ENCODE measurements at places on chromosomes 1 and 21.

DNA sequence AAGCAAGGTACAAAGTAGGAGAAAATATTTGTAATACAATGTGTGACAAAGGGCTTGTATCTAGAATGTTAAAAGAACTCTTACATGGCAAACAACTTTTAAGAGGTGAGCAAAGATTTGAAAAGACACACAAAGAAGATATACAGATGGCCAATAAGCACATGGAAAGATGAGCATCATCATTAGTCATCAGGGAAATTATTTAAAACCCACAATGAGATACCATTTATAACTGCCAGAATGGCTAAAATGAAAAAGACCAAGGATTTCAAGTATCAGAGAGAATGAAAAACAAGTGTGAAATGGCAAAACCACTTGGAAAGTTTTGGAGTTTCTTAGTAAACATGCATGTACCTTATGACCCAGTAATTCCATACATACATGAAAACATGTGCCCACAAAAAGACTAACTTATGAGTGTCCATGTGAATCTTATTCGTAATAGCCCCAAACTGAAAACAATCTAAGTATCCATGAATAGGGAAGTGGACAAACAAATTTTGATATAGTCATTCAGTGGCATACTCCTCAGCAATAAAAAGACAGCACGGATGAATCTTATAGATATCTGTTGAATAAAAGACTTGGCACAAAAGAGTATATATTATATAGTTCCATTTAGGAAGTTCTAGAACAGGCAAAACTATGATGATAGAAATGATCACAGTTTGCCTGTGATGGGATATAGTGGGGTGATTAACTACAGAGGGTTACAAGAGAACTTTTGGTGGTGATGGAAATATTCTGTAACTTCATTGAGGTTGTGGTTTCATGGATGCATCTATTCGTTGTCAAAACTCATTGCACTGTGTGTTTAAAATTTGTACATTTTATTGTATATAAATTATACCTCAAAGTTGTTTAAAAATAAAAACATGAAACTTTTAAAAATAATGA is 82.0 kb downstream of the DISP1 start:
- no peak for DNase-seq

- DNase-seq, result no peak
Observed at GRCh38 chr1:176795929-176796328, 333.0 kb downstream of the PAPPA2 start.

DNA sequence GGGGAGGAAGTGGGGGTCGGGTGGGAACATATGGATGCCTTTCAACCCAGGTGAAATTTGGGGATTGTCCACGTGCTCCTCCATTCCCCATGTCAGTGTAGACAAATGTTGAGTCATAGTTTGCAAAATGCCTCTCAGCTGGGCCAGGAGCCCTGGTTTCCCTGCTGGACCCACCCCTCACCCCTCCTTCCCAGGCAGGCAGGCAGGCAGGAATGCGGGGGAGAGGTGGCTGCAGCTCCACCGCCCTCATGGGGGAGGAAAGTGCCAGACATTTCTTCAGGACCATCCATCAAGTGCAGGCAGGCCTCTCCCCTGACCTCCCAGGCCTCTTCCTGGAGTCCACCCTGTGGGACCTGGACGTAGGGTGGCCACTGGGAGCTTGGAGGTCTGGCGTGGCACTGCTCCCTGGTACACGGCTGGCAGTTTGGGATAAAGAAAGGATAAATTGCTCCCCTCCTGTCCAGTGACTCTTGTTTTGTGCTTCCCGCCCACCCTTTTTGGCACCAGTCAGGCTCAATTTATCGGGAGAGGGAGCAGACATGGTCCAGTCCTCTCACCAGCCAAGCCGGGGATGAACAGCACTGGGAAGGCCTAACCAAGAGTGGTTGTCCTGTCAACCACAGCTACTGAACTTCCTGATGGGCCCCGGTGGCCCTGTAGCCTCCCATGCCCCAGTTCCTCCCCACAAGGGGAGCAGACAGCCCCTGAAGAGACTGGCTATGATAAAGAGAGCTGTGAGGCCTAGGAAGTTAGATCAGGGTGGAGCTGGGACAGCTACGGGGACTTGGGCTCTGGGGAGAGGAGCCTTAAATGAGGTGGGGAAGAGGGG is 18.9 kb downstream of the NPR1 start:
- DNase-seq, result peak; percentile 43

DNA sequence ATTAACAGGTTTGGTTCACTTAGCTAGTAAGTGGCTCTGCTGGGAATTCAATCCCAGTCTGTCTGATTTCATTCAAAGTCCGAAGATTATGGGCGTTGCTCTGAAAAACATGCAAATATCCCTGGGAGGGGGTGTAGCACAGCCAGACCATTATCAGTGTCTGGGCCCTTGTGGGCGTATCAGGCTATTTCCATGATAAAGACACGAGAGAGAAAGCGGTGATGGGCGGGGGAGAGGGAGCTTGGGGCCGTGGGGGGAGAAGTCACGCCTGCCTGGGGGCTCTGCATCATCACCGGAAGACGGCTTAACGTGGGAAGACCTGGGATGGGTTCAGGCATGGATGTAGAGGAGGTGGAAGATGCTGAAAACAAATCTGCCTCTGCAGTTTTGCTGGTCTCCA is 25.8 kb downstream of the IL6R start:
- no peak for DNase-seq

- DNase-seq, result peak; percentile 45
Observed at GRCh38 chr1:41799723-41800122, 119.0 kb downstream of the HIVEP3 start.

DNA sequence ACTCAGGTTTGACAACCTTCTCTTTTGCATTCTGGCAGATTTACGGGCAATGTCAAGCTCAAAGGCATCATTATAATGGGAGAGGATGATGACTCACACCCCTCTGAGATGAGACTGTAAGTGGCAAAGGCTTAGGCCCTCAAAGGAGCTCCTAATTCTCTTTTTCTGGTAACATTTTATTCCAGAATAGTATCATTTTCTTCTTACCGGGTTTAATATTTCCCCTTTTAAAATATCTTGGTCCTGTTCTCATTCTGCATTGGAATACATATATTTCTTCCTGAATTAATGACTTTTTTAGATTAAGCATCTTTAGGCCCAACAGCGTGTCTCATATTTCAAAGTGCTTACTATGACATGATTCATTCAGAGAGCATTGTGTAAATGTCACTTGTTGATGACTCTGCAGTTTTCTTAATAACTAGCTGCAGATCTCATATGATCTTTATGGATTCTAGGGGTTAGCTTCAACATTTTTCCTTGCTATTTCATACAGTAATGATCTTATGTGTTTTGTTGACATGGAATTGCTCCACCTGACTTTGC is 1.7 kb downstream of the PITHD1 start:
- DNase-seq, result no peak

GRCh38 chr1:35454616-35455015 is 102.6 kb downstream of the KIAA0319L start:
- peak; percentile 75 for DNase-seq

DNA sequence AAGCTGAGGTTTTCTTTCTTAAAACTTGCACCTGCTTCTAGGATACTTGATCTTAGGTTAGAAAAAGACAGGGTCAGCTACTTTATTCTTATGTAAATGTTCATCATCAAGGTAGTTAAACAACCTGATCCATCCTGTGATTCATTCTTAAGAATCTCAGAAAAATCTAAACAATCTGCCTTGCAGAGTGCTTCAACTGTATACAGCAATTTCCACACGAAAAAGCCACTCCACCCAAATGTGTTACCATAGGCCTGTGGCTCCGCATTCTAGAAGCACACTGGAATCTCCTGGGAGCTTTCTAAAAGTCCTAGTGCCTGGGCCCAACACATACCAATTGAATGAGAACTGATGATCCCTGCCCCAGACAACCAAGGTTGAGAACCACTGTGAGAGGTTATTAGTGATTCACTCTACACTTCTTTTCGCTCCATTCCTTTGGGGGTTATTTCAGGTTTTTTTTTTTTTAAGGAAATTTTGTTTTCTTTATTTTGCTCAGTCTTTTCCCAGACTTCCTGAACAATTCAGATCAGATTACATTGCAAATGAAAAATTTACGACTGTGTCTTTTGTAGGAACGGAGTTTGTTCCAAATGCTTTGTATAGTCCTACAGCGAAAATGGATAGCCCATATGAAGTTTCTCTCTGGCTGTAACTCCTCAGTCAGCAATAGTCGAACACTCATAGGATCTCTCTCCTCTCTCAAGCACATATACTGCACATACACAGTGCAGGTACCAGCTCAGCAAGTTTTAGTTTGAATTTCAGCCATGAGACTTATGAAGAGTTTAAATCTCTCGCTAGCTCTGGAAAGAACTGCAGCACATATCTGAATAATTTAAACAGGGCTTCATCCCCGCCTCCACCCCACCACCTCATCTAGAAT is 16.1 kb downstream of the SMYD2 start:
- DNase-seq, result no peak

DNA sequence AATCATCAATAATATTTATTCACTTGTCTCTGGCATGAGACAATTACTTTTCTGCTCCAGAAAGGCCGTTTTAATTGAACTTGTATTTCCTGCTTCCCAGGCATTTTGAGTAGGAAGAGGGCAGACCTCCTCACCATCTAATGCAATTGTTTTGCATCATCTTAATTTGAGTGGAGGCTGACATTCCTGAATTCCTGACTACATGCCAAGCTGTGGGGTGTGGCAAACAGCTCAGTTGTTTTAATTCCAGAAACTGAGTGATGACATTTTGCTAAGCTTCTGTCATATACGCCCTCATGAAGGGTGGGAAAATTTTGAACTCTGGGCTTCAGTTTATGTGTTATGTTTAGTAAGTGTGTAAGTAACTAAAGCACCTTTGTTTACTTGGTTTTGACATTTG is 125.4 kb upstream of the USP25 start:
- DNase-seq, result no peak

GRCh38 chr1:79193211-79194079 is 186.9 kb upstream of the ADGRL4 start:
- no peak for DNase-seq

DNA sequence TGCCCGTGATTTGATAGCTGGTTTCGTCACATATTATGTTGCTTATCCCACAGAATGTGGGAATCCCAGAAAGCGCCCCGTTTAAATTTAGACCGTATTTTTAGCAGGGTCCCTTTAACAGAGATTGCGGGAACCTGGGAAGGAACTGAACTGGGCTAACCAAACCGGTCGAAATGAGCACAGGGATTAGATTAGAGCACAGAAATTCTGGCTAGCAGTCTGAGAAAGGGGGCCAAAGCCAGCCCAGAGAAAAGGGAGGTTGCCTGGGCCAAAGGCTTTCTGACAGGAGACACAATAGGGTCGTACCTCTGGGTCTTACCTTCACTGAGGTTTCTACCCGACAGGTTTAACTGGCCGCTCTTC is 327 bp downstream of the LRRC40 start:
- no peak for DNase-seq

- DNase-seq, result no peak
Observed at GRCh38 chr1:113534130-113534817, 144.0 kb downstream of the MAGI3 start.

- DNase-seq, result no peak
Observed at GRCh38 chr21:16773206-16773605, 739.6 kb upstream of the CXADR start.

- DNase-seq, result no peak
Observed at GRCh38 chr1:8011923-8012858, 13.9 kb downstream of the ERRFI1 start.

DNA sequence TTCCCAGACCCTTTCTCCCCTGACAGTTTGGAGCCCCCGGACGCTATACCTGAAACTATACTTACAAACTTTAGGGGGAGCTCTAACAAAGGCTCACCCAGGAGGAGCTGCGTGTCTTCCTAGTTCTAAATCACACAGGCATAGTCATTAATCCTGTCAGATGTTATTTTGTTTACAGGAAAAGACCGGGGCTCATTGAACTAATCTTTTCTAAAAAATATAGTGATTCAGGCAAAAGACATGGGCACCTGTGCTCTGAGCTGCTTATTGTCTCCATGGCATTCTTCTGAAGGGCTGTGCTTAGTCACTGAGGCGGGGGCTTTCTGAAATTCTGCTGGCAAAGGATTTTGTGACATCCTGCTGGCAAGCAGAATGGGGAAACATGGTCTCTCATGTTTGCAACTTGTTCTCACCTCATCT is 1577.0 kb downstream of the NCAM2 start:
- DNase-seq, result peak; percentile 50

DNA sequence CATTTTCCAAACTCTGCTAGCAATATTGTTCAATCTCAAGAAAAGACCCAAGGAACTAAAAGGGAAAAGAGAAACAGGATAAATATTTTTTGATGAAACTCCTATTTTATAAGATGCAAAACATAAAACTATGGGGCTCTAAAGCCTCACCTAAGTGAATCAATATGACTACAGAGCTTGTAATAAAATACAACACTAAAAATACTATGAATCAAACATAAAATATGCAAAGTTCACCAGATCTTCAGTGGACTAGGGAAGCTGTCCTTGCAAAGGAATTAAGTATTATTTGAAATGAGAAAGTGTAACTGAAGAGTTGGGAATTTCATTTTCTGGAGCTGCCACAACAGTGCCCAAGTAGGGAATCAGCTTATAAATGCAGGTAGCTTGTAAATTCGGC is 124.5 kb downstream of the CRB1 start:
- DNase-seq, result no peak

DNA sequence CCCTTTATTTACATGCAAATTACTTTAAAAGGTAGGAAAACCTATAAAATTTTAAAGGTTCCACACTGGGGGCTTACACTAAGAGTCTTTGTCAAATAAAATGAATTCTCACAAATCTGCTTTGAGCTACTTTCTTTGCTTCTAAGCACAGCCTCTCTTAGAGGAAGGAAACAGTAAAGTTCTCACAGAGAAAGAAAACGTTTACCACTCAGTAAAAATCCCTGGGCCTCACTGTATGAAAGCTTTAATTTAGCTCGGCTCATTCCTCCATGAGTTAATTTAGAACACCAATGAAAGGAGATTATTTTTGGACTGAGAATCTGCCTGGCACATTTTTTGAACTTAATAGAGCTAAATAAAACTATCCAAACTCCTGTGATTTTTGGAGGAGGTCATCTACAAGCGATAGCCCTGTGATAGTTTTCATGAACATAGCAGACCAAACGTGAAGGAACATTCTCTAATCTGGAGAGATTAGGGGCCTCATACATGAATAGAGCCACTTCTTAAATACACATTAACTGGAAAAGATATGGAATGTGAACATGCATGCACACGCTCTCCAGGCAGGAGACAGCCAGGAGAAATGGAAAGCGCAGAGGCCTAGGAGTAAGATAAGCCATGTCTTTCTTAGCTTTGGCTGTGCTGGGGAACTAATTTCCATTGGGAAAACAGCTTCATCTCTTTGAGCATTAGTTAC is 32.8 kb downstream of the PRRX1 start:
- no peak for DNase-seq

DNA sequence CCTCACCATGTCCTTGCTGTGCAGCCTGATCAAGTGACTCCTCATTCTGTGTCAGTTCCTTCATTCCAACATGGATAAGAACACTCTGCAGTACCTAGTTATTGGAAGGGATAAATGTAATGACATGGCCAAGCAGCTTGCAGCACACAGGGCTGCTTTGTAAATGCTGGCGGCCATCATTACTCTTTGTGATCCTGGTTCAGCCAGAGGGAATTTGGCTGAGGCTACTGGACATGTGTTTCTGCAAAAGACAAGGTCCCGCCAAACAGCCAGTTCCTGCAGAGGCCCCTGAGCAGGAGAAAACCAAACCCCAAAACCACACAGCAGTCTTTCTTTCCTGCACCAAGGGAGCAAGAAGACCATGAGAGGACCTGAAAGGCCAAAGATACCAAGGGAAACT is 495.8 kb downstream of the AJAP1 start:
- DNase-seq, result no peak

Data from NB4 (cell line).